ENCODE measurements at places on chromosomes 7 and 10.

DNA sequence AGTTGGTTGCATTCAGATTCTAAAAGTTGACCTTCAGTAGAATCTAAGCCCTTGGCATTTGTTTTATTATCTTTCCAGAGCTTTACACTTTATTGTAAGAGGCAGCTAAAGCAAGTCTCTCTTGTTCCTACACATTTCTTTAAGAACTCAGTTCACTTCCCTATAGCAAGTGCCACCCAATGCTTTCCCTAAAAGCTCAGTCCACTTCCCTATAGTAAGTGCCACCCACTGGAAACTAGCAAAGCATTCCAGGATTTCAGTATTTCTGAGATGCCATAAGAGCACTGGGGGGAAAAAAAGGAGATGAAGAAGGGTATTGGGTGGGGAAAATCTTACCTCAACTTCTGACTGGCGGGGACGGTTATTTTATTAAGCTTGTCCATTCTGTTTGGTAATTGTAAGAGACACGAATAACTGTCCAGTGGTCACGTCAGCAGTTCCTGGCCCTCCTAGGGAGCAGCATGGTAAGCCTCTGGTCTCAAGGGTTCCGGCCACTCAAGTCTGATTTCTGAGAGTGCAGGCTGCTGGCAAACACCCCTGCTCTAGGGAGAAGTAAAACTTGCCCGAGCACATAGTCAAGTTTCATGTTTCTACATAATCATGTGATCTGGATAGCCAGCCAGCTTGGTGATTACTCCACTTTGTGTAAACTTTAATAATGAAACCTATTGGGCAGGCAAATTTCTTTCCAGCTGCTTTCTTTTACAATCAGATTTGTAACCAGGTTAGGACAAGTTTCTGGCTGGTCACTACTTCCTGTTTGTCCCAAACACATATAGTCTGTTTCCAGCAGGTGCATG, at the start of gene BLNK:
BLNK (minus strand) TSS at position 554 of the 800 bp plus-strand sequence; CDS start at position 383, 171 bp downstream.
- no peak for DNase-seq

- DNase-seq, result no peak
These were observed 102.3 kb downstream of the SRPK2 start for GRCh38 chr7:105286441-105286840.

DNA sequence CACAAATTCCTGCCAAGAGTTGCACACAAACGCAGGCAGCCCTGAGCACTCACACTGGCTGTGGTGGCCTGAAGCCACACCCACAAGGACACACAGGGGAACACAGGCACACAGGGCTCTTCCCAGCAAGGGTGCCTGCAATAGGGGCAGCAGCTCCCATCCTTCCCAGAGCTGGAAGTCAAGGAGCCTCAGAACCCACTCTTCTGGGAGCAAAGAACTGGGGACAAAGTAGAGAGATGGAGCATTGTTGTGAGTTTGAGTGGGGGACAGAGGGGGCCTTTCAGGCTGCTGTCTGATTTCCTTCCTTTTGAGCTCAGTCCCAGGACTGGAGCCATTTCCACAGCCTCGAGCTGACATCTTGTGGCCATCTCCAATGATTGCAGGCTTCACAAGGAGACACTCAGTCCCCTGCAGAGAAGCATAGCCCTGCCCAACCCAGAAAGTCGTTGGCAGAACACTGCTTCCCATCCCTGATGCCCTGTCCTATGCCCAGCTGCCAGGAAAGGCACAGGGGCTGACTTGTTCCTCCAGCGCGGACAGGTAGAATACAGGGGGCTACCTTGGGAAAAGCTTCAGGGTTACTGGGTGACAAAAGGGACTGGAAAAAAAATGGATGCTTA, 34.4 kb upstream of the SLF2 start:
- peak; percentile 9 for DNase-seq

DNA sequence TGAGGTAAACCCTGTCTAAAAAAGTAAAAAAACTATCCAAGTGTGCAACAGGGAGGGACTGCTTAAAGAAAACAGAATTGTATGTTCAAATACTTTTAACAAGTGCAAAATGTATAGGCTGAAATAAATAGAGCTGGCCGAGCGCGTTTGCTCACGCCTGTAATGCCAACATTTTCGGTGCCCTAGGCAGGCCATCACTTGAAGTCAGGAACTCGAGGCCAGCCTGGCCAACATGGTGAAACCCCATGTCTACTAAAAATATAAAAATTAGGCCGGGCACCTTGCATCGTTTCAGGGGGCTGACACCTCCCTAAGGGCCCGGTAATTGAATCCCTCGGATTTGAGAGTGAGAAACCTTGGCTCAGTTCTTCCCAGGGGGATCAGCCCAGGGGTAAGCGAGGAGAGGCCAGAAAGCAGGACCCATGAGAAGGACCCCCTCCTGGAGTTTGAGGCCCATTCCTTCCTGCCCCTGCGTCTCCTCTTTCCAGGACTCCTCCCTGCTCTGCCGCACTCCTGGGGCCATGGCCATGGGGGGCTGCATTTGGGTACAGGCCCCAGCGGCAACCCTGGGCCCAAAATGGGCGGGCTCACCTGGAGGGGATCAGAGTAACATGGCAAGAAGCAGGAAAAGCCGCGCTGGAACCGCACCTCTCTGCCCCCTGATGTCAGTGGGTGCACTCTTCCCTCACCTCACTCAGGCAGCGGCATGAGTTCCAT, 75.5 kb upstream of the TMEM248 start:
- DNase-seq, result no peak

- DNase-seq, result no peak
These were observed 51.5 kb upstream of the GRM3 start for GRCh38 chr7:86592185-86592584.

DNA sequence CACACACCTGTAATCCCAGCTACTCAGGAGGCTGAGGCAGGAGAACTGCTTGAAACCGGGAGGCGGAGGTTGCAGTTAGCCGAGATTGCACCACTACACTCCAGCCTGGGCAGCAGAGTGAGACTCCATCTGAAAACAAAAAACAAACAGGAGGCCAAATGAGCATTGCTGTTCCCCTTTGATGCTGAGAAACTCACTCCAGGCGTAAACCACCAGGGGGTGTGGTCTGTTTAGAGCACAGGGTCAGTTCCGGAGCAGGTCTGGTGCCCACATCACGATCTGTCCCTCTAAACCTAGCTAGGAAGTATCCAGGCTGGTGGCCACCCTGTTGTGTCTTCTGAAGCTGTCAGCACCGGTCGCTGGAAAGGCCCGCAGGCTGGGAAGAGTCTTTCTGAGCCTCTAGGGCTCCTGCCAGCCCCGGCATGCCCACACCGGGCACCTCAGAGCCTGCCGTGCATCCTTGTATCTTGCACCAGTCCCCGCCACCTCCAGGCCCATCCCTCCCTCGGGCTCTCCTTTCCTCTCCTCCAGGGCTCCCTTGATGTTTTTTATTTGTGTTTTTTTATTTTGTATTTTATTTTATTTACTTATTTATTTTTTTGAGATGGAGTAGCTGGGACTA, 66.3 kb upstream of the SH2B2 start:
- no peak for DNase-seq

- no peak for DNase-seq
These were observed 82.3 kb downstream of the HTR7 start for GRCh38 chr10:90775351-90776028.

GRCh38 chr7:46352004-46352954, 431.2 kb upstream of the IGFBP3 start:
- DNase-seq, result peak; percentile 37

DNA sequence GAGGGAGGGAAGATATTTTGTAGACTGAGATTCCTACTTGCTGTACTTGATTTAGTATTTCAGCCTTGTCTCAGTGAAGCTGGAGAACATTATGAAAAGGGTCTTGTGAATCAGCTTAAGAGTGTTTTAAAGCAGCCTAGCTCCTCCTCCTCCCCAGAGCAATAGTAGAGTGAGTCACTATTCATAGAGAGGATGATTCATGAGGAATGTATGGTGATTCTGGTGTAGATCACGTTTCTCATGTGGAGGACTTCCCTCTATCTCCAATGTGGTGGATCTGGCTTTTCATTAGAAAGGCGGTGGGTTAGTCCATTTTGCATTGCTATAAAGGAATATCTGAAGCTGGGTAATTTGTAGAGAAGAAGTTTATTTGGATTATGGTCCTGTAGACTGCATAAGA, 340.1 kb upstream of the CHRM2 start:
- no peak for DNase-seq

GRCh38 chr10:48511875-48512231, 93.0 kb downstream of the ARHGAP22 start:
- no peak for DNase-seq

Data from SHP77 treated with DMSO at 0.1 percent for 48 hours (cell line).